ENCODE measurements at places on chromosomes 16 and 17.

DNA sequence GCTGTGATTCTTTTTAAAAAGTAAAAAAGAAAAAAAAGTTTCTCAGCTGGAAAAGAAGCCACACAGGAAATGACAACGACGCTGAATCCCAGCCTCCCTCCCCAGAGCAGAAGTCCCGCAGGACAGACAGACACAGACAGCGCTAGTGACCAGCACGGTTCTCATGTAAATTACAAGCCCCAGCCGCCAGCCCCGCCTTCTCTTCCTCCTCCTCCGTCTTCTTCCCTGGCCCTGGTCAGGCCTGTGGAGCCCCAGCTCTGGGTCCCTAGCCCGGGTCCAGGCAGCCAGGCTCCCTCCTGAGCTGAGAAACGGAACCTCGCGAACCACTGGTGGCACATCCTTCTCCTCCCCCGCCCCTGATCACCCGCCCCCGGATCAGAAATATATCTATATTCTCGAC, 7.0 kb upstream of the IL17C start:
- no peak for DNase-seq

DNA sequence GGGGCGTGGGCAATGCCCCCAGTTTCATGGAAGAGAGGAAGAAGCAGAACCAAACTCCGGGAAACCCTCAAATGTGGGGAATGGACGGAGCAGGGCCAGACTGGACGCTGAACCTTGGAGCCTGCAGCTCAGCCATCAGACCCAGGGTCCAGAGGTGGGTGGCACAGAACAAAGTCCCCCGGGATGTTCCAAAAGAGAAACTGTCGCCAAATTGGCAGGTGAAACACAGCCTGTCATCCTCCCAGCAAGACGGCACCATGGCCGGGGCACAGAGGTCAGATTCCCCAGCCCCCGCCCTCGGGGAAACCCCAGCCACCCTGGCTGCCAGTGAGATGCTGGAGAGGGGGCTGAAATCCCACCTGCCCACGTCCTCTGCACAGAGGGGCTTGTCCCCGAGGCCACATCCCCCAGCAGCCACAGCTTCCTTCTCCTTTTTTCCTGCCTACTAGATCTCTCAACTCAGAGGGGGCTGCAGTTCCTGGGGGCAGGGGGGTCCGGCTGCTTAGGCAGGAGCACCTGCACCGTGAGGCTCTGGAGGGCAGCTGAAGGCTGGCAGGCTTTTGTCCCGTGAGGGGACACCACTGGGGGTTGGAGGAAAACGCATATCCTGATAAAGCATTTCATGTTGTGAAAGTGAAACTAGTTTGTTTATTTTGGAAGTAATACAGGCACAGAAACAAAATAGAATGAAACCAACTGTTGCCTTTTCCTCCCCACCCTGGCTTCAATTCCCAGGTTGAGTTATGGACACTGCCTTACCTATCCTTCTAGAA, 1.2 kb upstream of the SECTM1 start:
- DNase-seq = peak; percentile 46

- no peak for DNase-seq
Observed at GRCh38 chr17:36055921-36056520, 8.1 kb upstream of the CCL18 start.

DNA sequence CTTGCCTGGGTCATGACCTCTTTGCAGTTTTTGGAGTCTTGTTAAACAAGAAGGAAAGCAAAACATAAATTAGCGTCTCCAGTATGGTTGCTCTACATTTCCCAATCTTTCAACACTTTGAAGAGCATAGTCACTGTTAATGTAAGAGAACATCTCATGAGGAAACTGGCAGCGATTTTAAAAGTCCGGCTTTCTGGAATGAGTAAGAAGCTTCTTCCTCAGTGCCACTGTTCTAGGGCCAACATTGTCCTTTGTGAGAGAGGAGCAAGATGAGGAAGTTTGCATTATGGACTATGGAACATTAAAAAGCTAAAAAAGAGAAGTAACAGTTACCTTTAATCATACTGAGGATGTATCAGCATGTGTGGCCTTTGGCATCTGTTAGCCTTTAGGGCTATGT, 73.1 kb downstream of the WNT3 start:
- no peak for DNase-seq

- DNase-seq = peak; percentile 95
Observed at GRCh38 chr17:43360376-43360738, 38.4 kb upstream of the ARL4D start.

GRCh38 chr17:73773702-73774101, 129.5 kb upstream of the SDK2 start:
- DNase-seq = no peak

DNA sequence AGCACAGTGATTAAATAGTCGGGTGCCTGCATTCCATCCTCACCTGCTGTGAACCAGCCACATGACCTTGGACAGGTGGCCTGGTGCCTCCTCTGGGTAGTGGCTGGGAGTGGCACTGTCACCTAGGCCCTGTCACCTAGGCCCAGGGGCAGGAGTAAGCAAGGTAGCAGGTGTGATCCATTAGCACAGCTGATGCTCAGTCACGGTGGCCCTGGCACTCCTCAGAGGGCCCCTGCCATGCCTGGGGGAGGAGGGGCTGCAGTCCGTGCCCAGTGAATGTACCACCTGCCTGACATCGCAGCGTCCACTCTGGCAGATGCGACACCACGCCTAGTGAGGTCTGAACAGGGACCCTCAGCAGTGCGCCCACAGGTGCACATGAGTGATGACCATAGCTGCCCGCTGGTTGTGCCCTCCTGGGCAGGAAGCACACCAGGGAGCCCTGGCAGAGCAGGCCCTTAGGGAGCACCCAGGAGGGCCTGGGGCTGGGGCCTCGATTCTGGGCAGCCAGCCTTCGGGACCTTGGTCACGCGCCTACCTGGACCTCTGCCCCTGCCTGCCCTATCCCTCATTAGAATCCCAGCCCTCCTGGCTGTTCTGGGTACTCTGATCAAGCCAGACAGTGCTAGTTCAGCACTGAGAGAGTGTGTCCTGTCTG, 33.1 kb upstream of the CRISPLD2 start:
- DNase-seq = no peak

- DNase-seq = peak; percentile 81
Observed at GRCh38 chr16:77289331-77289809, 90.2 kb downstream of the SYCE1L start.

DNA sequence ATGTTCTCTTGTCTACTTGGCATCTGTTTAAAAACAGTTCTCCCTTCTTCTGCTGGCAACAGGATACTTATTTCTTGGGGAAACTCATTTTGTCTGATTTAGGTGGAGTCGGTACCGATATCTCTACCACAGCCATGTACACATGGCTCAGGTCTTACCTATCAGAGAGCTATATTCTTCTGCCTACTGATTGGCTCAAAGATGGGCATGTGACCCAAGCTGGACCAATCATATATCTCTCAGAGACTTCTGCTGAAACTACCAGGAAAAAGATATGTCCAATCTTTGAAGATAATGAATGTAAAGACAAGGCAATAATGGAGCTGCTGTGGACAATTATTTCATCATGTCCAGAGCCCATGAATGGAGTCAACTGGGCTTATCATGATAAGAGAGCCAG, 21.6 kb upstream of the SHISA9 start:
- no peak for DNase-seq

DNA sequence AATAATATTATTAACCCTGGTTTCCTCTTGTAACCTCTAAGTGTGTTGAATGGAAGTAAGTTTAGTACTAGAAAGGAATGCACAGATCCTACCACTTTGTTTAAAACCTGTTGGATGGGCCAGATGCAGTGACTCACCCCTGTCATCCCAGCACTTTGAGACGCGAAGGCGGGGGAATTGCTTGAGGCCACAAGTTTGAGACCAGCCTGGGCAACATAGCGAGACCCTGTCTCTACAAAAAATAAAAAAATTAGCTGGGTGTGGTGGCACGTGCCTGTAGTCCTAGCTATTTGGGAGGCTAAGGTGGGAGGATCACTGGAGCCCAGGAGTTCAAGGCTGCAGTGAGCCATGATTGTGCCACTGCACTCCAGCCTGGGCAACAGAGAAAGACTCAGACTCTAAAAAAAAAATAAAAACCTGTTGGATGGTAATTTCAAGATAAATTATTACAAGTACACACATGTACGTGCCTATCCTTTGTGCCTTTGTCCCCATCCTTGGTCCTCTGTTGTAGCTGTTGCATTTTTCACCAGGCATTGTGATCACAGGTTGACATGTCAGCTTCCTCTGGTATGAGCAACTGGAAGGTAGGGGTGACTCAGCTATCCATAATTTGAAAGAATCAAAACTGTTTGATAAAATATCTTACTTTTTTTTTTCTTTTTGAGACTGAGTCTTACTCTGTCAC, 30.7 kb upstream of the METTL9 start:
- DNase-seq = peak; percentile 24

DNA sequence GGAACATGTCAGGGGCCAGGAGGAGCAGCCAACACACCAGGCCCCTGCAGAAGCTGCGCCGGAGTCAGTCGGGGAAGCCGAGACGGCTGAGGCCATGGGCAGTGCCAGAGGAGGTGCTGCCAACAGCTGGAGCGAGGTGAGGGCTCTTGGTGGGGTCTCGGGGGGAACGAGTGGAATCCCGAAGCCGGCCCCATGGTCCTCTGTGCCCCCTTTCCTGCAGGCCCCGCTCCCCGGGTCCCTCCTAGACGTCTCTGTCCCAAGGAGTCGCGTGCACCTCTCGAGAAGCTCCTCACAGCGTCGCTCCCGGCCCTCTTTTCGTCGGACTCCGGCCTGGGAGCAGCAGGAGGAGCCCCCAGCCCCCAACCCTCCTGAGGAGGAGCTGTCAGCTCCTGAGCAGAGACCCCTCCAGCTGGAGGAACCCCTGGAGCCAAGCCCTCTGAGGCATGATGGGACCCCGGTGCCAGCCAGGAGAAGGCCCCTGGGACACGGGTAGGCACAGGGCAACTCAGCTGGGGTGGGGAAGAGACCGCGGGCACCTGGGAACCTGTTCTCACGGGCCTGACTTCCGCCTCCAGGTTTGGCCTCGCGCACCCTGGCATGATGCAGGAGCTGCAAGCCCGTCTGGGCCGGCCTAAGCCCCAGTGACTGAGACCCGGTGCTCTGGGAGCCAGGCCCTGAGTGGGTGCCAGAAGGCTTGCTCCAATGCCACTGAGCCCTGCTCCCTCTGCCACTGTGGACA, 3.6 kb downstream of the APOBR start:
- DNase-seq = no peak

- DNase-seq = no peak
Observed at GRCh38 chr17:36813957-36814563, 123.2 kb upstream of the LHX1 start.

GRCh38 chr17:63429766-63430165, 16.3 kb downstream of the CYB561 start:
- DNase-seq = no peak

DNA sequence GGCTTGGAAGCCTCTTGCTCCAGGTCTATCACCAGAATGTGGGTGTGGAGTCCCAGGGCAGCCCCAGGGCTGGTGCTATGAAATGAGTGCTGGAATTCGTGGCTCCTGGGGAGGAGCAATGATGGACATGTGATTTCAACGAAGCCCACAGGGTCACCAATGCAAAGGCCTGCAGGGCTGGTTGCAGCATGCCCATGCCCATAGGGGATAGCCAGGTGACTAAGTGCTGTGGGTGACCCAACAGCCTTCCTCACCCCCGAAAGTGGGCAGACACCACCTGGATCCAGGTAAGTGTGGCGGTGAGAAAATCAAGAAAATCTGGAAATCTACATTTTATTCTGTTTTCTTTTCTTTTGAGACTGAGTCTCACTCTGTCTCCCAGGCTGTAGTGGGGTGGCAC, 87.5 kb upstream of the GPRC5B start:
- no peak for DNase-seq

GRCh38 chr17:69630056-69630635, 215.6 kb downstream of the MAP2K6 start:
- DNase-seq = no peak

- DNase-seq = no peak
Observed at GRCh38 chr17:33712120-33712519, 419.0 kb upstream of the ASIC2 start.

DNA sequence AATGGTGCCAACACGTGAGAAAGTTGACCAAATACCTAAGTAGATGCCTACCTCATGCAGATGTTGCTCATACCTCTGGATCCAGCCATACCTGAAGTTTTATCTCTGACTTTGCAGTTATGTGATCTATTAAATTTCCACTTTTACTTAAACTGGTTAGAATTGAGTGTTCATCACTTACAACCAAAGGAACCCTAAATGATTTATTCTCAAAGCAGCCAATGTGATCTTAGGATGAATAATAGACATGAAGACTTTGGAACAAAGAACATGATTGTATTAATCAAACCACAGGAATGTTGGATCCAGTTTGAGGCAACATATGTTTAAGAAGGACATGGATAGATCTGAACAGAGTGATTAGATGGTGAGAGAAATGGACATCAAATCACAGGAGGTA, 68.7 kb downstream of the IRX6 start:
- DNase-seq = peak; percentile 42

DNA sequence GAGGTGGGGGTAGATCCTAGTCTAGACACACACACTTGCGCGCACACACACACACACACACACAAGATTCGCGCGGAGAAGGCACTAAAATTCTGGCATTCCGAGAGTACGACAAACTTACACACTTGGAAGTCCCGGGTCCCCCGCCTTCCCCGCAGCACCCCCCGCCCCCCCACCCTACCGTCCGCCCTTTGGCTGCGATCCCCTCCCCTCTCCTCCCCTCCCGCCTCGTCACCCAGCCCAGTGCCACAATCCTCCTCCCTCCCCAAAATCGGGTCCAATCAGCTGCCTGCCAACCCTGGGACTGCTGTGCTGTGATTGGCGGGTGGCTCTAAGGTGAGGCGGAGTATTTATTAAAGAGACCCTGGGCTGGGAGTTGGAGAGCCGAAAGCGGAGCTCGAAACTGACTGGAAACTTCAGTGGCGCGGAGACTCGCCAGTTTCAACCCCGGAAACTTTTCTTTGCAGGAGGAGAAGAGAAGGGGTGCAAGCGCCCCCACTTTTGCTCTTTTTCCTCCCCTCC, at the start of gene SOX9:
Gene SOX9 (plus strand): TSS at position 379 of the 522 bp plus-strand sequence. CDS start 372 bp downstream, outside the sequence.
- DNase-seq = peak; percentile 98

DNA sequence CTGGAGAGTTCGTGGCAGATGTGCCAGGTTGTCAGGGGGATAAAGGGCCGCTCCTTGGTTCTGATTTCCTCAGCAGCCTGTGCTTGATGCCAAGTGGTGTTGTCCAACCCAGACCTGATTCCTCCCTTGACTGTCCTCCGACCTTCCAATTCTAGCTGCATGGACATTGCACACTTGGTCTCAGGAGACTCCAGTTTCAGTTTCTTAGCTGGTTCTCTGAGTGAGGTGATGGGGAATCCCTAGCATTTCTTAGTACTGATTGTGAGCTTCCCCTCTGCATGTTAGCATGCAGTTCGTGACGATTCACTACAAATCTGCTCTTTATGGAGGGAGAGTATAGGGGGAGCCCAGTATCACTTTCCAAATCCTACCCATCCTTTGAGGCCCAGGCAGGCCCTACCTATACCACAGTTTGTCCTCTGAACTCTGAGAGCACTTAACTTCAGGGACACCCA, 12.4 kb upstream of the CCR7 start:
- no peak for DNase-seq

- DNase-seq = no peak
Observed at GRCh38 chr17:1390432-1391367, 9.3 kb downstream of the YWHAE start.

GRCh38 chr17:31544186-31544585, 152.7 kb downstream of the RAB11FIP4 start:
- DNase-seq = no peak

- no peak for DNase-seq
Observed at GRCh38 chr17:57438066-57438731, 181.9 kb downstream of the MSI2 start.

GRCh38 chr16:22326771-22327445, 29.7 kb downstream of the POLR3E start:
- no peak for DNase-seq
